ENCODE measurements at places on chromosomes 2 and 18.

GRCh38 chr2:8357738-8358518 is 323.9 kb upstream of the ID2 start:
- DNase-seq = no peak

DNA sequence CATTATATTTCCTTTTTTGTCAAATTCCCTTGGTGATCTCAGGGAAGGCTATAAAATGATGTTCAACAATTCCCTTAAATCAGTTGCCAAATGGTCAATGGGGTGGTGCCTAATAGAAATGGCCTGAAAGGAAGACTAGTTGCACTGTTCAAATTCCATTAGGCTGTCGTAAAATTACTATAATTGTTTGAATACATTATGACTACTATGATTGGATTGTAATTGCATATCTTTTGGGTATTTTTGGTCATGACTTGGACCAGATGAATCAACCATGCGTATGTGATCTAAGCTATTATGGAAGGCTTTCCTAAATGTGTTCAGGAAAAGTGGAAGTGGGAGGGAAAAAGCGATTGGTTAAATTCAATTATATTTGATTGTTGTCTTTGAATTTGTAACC is 41.3 kb upstream of the KCNE4 start:
- DNase-seq = no peak

DNA sequence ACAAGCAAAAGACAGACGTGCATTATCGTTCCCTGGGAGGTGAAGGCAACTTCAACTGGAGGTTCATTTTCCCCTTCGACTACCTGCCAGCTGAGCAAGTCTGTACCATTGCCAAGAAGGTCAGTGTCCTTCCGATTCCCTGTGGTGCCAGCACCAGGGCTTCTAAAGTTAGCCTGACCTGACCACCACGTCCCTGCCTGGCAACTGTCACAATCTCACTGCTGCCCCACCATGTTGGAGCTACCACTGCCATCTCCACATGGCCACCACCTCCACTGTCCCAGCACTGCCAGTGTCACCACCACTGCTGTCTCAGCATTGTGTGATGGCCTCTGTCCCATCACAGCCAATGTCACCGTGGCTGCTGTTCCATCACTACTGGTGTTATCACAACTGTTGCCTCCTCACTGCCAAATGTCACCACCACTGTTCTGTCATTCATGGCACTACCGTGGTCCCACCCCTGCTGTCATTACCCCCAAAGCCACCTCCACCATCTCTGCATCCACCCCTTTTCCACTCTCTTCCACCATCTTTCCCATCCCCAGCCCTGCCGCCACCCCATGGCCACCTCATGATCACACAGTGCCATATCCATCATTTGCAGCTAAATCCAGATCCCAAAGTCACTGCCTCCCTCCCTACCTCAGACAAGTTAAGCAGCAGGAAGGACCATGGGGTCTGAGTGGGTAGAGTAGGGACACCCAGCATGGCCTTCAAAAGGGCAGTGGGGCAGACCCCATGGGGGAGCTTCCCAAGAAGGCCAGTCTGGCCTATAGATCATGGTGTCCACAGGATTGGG is 216.5 kb downstream of the DYSF start:
- no peak for DNase-seq

DNA sequence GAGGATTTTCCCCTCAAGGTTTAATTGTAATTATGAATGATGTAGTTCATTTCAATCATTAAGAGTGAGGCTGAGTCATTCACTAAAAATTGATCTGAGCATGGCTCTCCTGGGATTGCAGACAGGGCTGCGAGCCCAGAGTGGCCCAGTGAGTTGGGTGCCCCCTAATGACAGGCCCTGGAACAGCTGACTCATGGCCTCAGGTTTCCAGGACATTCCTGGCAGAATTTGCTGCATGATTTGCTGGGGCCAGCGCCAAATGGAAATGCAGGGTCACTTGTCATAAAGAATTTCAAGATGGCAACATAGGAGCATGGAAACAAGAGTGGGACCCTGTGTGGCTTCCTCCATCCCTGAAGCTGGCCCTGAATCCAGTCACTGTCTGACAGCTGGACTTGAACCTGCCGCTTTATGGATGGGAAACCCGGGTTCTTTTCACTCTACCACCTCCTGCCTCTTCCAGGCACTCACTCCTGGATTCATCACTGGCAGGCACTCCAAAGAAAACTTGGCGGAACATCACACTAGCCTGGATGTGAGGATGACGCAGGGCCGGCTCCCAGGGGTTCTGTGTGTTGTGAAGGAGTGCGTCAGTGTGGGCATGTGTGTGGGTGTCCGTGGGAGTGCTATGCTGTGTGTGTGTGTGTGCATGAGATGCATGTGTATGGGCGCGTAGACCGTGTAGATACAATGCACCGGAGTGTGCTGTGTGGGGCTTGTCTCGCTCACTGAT is 15.2 kb downstream of the OTOF start:
- no peak for DNase-seq

- DNase-seq = no peak
These were observed 30.9 kb downstream of the NRXN1 start for GRCh38 chr2:51000849-51001617.
